ENCODE measurements at places on chromosomes 7 and 10.

GRCh38 chr10:107364872-107365271, 200.4 kb upstream of the SORCS1 start:
- no peak for DNase-seq

GRCh38 chr7:25881317-25882037, 270.5 kb upstream of the NFE2L3 start:
- no peak for DNase-seq

GRCh38 chr7:27153526-27153925, 1.1 kb upstream of the HOXA3 start:
- no peak for DNase-seq

DNA sequence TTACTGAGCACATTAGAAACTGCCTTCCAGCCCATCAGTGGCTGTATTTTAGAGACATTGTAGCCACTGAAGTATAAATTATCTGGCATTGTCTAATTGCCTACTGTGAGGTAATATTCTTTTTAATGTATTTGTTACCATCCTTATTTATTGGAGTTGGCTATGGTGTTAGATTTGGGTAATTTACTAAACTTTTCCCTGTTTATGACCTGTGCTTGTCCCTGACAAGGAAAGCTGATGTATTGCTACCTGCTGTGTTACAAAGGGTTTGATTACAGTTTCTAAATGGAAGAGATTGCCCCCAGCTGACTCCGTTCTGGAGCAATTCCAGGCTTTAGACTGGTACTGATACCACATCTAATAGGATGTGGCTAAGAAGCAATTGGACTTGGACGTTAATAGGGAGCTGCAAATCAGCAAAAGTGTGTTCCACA, 12.3 kb upstream of the ASCC1 start:
- no peak for DNase-seq

GRCh38 chr10:62332406-62332805, 41.8 kb upstream of the ZNF365 start:
- DNase-seq, result no peak

- peak; percentile 67 for DNase-seq
Observed at GRCh38 chr10:132054564-132054963, 11.2 kb upstream of the JAKMIP3 start.

GRCh38 chr10:112696592-112696991, 249.6 kb downstream of the VTI1A start:
- DNase-seq, result no peak

GRCh38 chr7:96327429-96327828, 5.5 kb upstream of the SLC25A13 start:
- no peak for DNase-seq
